ENCODE measurements at places on chromosomes 5 and 9.

DNA sequence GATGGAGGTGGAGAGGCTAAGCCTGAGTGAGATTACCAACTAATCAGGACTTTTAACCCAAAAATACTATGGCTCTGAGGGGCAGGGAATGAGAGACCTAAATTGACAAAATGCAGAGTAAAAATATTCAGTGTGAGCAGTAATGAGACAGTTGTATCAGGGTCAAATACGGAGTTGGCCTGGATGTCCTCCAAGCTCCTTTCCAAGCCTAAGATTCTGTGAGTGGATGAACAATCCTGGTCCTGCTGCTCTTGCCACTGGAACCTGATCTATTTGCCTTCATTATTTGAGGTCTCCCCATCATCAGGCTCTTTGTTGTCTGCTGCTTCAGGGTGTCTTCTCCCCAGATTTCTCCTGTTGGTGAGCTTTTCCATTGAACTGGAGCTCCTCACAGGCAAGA lies 1.1 kb downstream of the PDCD1LG2 start:
- DNase-seq: no peak

- peak; percentile 82 for DNase-seq
Observed at GRCh38 chr9:96856363-96857286, 2.3 kb upstream of the ZNF782 start.

GRCh38 chr5:120173125-120173524 lies 291.0 kb upstream of the PRR16 start:
- DNase-seq: no peak

GRCh38 chr9:130259044-130259443 lies 6.5 kb upstream of the HMCN2 start:
- DNase-seq: no peak

- no peak for DNase-seq
Observed at GRCh38 chr5:57036761-57037160, 84.8 kb upstream of the MIER3 start.

DNA sequence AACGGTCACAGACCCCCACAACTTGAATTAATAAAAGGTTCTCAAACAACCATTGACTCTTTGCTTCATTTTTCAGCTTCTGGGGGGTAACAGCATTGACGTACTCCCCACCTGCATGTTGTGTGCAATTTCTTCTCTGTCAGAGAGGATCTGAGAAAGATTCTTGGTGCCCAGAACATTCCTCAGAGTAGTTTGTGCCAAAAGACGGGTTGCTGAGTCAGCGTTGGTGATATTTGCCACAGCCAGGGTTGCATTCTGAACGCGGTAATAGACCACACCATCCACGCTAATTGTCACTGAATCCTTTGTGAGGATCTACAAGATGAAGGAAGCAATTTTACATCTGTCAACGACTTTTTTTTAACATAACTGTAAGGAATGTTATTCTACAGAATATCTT lies 21.0 kb downstream of the STOM start:
- DNase-seq: no peak

DNA sequence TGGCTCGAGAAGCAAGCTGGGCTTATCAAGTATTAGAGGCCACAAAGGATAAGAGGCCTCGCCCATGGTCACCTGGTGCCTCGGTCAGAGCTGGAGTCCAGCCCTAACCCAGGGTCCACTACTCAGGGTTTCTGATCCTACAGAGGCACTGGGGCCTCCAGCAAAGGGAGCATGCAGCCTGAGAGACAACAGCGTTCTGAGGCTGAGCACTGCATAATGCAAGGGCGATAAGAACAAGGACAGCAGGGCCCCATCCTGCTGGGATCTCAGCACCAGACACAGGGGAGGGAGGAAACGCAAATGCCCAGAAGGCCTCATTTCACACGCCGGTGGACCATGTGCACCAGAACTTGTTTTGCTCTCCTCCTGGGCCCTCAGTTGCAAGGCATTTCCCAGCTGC lies 63.0 kb downstream of the C5orf15 start:
- no peak for DNase-seq

GRCh38 chr9:94929369-94929756 lies 202.9 kb downstream of the AOPEP start:
- DNase-seq: no peak

DNA sequence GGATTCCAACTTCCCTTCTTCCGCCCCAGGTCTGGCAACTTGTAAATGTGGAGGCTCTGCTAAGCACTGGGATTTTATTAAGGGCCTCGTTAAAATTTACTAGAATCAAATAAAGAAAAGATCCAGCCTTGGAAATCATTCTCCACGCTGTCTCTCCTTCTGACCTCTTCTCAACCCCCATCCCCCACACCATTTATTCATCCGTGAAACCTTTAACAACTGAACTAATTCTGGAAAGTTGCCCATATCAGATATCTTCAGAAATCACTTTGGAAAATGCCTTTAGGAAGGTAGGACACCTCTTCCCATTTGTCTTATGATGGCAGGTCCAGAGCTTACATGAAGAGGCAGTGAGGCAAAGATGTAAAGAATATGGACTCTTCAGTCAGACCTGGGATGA lies 288.5 kb downstream of the SLIT3 start:
- no peak for DNase-seq

DNA sequence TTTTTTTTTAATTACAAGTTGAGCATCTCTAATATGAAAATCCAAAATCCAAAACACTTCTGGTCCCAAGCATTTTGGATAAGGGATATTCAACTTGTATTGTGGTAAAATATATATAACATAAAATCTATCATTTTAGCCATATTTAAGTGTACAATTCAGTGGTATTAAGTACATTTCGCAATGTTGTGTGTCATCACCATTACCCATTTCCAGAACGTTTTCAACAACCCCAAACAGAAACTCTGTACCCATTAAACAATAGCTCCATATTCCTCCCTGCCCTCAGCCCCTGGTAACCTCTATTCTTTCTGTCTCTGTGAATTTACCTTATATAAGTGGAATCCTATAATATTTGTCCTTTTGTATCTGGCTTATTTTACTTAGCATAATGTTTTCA lies 24.9 kb downstream of the TICAM2 start:
- DNase-seq: no peak

- peak; percentile 29 for DNase-seq
Observed at GRCh38 chr9:15509931-15510788, 610 bp downstream of the PSIP1 start.
